ENCODE measurements at places on chromosomes 1 and 21.

GRCh38 chr21:44920694-44921604 lies at the start of gene ITGB2:
Gene ITGB2, minus strand, starts transcription at chr21:44920899. Its CDS starts 10,117 bp downstream, at chr21:44910782.
- no peak for DNase-seq

DNA sequence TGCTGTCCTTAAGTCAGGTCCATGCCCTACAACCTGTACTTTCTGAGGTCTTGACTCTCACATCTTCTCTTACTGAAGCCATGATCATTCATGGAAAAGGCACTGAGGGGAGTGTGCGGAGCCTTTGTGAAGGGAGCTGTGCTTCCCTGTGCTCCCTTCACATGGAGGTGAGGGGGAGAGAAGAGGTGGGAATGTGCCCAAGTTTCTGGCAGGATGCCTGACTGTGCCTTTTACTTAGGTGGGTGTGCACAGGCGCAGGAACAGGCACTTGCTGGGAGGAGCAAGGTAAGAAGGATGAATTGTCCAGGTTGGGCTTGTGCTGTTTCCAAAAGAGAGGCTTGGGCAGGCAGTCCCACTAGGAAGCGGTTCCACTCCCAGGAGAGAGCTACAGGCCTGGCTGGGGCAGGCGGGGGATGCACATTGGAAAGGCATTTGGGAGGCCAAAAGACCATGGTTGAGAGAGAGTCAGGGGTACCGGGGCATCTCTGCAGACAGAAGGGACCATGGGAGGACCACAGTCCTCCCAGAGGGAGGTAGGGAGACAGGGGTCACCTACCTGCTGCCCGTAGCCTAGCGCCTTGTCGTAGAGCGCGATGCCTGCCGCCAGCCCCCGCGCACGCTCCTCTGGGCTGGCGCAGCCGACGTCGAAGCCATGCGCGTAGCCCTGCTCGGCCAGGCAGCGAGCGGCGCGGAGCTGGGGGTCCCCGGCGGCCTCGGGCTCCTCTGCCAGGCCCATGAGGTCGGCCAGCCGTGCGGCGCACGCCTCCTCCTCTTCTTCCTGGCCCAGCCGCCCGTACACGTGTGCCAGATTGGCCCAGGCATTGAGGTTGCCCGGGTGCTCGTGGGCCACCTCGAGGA lies 853 bp downstream of the TTC22 start:
- no peak for DNase-seq

- DNase-seq, result no peak
Measured at GRCh38 chr1:173504268-173504667, 27.1 kb downstream of the PRDX6 start.

- no peak for DNase-seq
Measured at GRCh38 chr1:14138687-14139086, 438.7 kb downstream of the PRDM2 start.

DNA sequence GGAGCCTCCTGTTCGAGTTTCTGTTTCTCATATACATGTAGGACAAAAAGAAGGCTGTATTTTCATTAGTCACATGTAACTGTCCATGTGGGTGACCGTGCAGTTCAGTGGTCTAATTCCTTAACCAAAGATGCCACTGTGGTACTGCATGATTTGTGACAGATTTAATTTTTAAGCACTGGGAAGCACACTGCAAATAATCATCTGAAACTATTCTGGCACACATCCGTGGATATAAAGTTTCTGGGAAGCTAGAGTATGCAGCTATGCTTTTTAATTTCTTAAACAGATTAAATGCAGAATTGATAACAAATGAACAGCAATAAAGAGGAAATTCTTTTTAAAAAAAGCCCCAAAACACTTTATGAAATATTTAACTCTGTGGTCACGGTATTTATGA lies 254.8 kb downstream of the LMO4 start:
- DNase-seq, result no peak

DNA sequence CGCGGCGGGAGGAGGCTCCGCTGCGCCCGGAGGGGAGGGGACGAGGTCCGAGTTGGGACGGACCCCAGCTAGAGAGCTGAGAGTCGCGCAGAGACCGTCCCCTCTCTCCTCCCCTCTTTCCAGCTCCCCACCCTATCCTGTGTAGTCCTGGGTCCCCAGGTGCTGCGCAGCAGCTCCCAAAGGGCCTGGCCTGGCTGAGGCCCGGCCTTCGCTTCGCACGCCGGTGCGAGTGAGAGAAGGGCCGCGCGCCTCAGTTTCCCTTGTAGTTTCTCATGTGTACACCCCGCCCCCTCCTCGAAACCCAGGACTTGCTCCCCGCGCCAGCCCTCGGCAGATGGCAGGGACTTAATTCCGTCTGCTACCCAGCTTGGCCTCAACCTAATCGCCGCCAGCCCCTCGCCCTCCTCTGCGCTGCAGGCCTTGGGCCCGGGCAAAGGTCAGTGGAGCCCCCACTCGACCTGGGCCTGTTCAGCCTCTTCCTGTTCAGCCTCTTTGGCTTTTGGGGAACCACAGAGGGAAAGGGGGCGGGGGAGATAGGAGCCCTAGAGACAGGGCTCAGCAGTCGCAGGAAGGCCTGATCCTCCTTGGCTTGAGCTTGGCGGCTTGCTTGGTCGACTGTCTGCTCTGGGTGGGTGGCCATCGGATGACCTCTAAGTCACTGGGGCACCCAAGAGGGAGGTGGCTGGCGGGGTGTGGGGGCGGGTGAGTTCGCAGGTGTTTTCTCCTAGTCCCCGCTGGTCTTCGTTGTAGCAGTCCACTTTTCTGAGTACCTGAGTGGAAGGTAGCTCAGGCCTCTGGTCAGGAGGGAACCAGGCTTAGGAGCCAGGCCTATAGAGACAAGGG lies 1.0 kb downstream of the ZNF687 start:
- no peak for DNase-seq

DNA sequence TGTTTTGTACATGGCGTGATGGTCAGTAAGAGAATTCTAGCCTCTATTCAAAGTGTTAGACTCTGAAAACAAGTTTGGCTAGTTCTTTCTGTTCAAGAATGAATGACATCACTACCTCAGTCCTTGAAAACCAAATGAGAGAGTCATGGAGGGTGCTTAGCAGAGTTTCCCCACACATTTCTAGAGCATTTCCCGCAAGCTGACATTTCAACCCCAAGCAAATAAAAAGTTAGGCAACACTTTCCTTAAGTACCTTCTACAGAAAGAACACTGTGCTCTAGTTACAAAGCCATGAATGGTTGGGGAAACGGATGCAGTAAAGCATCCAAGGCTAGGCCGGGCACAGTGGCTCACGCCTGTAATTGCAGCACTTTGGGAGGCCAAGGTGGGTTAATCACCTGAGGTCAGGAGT lies 47.9 kb upstream of the SLC44A3 start:
- no peak for DNase-seq

GRCh38 chr1:6267686-6268322 lies 6.9 kb upstream of the GPR153 start:
- DNase-seq, result no peak

- DNase-seq, result no peak
Measured at GRCh38 chr1:166785987-166786386, 53.3 kb upstream of the POGK start.

- DNase-seq, result no peak
Measured at GRCh38 chr1:8283058-8283884, 34.6 kb upstream of the SLC45A1 start.

- no peak for DNase-seq
Measured at GRCh38 chr1:35442734-35443133, 114.5 kb downstream of the KIAA0319L start.

- DNase-seq, result no peak
Measured at GRCh38 chr21:44088401-44088780, 18.8 kb upstream of the PWP2 start.

DNA sequence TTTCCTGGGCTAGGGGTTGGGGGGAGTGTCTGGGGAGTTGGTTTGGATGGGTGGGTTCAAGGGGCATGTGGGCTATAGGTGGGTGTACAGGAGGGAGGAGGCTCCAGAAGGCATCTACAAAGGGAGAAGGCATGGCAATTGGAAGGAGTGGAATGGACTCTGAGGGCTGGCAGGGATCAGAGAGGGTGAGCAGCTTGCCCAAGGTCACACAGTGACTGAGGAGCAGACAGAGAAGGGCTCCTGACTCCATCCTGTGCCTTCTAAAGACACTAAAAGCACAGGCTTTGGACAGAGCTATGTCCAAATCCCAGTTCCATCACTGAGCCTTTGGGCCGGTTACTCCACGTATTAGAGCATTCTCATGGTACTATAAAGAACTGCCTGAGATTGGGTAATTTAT lies 151.8 kb downstream of the PTPRU start:
- no peak for DNase-seq

DNA sequence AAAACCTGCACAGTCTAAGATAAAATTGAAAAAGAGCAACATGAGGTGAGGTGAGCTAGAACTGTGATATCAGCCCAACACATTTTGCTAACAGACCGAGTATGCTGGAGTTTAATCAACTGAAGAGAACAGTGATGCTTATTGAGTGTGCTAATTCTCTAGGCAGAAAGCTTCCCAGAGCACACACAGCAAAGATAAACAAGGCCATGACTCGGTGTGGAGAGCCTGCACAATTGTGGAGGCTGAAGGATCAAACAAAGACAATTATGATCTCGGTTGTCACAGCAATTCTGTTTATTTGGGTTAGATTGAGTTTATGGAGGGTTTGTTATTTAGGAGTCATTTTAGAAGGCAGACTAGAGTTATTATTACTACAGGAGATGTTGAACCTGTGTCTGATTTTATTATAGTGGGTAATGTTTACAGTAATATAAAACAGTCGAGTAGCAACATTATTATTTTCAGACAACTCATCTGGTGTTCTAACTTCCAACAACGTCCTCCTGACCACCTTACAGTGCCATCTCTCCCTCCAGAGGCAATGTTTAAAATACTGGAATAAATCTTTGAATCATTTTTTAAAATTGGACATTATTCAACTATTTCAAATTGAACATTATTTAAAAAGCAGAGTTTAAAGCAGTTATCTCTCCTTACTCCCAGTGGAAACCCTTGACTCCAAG lies 40.2 kb downstream of the DPT start:
- no peak for DNase-seq

- DNase-seq, result no peak
Measured at GRCh38 chr1:37945743-37946702, 830 bp downstream of the INPP5B start.

DNA sequence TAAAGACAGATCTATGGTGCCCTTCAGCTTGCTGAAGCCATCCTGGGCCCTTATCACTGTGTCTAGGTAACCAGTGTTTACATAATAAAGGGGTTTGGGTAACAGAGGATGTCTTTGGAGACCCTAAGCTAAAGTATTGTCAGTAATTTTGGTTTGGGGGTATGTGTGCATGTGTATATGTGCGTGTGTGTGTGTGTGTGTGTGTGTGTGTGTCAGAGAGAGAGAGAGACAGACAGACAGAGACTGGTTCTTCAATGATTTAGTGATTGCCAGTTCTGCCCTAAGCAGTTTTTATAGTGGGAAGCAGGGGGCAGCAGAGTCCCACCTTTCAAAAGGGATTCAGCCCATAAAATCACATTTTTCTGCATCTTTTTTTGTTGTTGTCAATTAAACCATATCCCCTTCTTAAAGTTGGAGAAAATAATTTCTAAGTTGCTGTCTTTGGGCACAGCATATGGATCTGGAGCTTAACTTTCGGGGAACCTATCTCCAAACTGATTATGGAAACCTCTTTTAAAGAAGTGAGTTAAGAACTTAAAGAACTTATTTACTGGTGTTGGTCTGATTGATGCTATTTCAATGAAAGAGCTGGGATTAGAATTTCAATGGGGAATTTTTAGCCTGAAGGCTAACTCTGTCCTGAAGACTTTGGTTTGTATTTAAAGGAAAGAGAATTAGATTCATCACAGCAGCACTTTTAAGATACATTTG lies 51.1 kb downstream of the ZNF326 start:
- no peak for DNase-seq

DNA sequence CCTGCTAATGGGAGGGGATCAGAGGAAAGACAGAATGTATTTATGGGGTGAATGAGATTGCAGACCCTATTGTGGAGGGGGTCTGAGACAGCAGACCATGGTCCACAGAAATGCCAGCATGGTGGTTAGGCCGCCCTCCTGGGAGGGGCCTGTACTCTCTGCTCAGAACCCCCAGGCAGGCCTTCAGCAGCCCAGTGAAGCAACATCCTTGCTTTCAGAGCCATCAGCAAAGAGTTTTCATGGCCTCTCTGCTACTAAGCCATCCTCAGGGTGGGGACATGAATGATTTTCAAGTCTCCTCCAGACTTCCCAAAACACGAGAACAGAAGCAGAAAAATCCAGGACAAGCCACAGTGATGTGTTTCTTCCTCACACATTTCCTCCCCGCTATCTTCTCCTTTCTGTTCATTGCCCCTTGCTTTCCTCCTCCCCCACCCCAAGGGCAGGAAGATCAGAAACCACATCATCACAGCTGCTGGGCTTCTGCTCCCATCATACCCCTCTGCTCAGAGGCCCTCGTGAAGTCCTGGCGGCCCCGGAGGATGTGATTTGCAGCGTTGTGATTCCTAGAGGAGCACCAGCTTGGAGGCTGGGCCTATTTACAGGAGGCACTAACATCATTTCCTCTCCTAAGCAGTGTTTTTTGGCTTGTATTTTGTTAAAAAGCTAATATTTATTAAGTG lies 48.0 kb downstream of the ABCA4 start:
- no peak for DNase-seq

DNA sequence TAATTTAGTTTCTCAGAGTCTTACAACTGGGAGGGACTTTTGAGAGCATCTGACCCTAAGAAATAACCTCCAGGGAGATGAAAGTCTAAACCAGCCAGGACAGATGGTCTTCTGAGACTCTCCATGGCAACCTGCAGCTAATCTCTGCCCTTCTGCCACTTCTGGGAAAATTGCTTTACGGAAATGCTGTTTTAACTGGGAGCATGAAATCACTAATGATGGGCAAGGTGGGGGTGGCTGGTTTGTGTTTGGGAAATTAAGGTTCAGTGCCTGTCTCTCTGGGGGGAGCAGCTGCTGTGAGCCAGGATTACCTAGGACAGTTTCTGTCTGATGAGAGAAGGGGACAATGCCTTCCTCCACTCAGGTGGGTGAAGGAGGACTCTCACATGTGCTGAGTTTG lies 33.2 kb downstream of the ROR1 start:
- DNase-seq, result no peak

GRCh38 chr1:26697431-26697977 lies 1.7 kb downstream of the ARID1A start:
- no peak for DNase-seq

GRCh38 chr1:26574719-26575251 lies 45.2 kb downstream of the RPS6KA1 start:
- no peak for DNase-seq

GRCh38 chr1:65055747-65056146 lies 89.4 kb upstream of the JAK1 start:
- no peak for DNase-seq

GRCh38 chr1:229266832-229267500 lies 3.9 kb upstream of the RAB4A start:
- no peak for DNase-seq

- DNase-seq, result no peak
Measured at GRCh38 chr1:42311138-42311537, 23.9 kb downstream of the FOXJ3 start.

DNA sequence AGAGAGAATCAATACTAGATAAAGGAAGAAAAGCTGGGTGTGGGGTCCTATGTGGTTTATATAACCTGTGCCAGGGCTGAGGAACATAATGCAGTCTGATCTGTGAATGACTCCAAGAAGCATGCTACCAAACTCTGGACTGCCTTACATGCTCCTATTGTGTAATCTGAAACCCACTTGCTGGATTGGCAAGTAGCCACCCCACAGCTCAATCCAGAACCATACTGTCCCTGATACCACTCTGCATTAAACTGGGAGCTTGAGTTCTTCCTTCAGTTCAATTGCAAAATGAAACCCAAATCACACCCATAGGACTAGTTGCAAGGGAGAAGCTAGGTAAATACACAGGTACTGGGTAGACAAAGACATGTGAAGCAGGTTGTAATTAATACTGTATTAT lies 115.4 kb upstream of the NEGR1 start:
- DNase-seq, result peak; percentile 38

- DNase-seq, result no peak
Measured at GRCh38 chr1:93673163-93673829, 8.3 kb downstream of the BCAR3 start.
